ENCODE measurements at places on chromosomes 11 and 22.
A peak's percentile ranks its signal among the peaks of the same experiment; 100 is the strongest.

GRCh38 chr22:31098632-31099110 is 8.7 kb downstream of the SELENOM start:
- peak; percentile 72 for DNase-seq

GRCh38 chr22:43789452-43789851 is 22.7 kb downstream of the EFCAB6 start:
- no peak for DNase-seq

- DNase-seq, result peak; percentile 67
Observed at GRCh38 chr11:88188251-88188931, 13.1 kb upstream of the RAB38 start.

DNA sequence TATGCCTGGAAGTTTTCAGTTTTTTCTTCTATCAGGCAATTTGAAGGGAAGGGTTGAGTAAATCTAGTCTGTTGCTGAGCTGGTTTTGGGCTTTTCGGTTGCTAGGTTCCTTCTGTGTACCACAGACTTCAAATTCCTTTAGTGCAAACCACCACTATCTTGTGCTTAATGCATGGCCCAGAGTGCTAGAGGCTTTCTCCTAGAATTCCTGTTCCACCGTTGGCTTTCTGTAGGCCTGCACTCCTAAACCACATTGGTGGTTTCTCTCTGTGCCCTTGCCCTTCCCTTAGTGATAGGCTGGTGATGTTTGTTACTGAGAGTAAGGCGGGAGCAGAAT is 47.1 kb upstream of the CTSC start:
- DNase-seq, result no peak

- no peak for DNase-seq
Observed at GRCh38 chr11:839875-840617, 2.3 kb downstream of the POLR2L start.

- DNase-seq, result peak; percentile 43
Observed at GRCh38 chr11:64165481-64165841, 452 bp downstream of the MACROD1 start.

- DNase-seq, result peak; percentile 90
Observed at GRCh38 chr11:76206327-76207081, at the start of gene WNT11. TSS of gene WNT11 (minus strand) at chr11:76206502. CDS start at chr11:76206407, 95 bp downstream.

DNA sequence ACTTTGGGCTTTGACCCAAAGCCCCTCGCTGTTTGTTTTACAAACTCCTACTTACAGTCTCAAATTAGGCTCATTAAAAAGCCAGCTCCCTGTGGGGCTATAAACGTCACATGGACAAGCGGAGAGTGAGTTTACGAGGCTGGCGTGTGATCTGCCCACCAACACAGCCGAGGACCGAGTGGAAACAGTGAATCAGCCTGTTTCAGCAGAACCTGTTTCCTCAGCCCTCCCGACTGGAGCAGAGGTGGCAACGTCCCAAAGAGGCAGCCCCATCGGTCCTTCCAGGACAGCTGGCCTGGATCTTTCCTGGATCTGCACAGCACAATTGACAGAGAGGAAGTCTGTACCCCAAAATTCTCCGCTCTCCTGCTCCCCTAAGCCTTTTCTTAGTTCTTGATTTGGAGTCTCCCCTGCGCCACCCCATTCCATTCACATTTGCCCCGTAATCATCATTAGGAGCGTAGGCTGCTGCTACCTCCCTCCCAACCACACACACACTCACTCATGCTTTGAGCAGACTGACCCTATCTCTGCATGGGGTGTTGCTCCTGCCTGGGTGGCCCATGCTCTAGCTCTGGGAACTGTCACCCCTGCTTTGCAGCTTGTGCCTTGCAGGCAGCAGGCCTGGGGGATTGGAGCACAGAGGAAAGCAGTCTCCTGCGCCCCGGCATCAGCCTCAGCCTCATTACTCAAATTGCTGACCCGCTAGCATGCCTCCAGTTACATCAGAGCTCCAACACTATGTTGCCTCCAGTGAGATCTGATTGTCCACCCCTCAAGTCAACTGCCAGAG is 117.8 kb downstream of the NAT10 start:
- DNase-seq, result peak; percentile 51

GRCh38 chr22:25702571-25703167 is 39.3 kb upstream of the MYO18B start:
- DNase-seq, result no peak

- DNase-seq, result no peak
Observed at GRCh38 chr22:47596176-47596690, 833.8 kb downstream of the TBC1D22A start.

DNA sequence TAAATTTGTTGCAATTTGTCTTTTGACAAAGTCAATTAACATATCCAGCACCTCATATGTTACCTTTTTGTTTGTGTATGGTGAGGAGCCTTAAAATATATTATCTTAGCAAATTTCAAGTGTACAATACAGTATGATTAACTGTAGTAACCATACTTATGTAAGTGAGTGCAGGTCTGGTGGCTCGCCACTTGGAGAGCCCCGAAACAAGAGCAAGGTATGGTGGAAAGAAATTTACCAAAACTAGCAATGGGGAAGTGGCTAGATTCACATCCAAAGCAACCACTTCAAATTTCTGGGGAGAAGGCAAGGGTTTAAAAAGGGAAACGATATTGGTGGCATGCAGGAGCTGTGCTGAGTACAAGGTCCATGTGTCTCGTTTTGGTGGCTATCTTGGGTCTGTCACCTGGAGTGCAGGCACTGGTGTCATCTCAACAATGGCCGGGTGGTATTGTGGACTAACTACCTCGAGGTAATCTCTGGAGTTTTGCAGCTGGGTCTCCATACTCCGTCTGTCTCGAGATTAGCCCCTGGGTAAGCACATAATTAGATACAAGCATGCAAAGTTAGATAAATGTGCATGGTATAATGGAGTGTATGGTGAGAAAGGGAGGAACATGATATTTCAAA is 8.2 kb upstream of the FNBP4 start:
- no peak for DNase-seq

DNA sequence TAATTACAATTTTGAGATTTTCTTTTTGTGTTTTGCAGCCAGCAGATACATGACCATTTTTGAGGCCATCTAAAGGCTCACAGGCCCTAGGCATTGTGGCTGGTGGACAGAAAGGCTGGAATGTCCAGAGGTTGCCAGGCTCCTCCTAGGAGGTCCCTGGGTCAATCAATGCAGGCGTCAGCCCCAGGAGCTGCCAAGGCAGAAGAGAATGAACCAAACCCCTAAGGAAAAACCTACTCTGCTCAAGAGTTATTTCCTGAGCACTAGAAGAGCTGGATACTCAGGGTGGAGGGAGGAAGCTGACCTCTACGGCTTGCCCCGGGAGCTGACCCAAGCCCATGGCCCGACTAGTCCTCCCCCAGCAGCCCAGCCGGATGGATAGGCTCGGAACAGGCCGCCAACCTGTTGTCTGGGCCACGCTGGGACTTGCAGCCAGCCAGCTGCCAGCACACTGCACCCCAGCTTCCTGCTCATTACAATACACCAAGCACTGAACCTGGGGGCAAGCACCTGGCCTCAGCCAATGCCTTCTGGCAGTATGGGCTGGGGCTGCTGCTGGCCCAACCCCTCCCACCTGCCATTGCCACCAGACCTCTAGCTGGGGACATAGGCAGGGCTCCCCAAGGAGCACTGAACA is 5.7 kb upstream of the SCGB1A1 start:
- no peak for DNase-seq

DNA sequence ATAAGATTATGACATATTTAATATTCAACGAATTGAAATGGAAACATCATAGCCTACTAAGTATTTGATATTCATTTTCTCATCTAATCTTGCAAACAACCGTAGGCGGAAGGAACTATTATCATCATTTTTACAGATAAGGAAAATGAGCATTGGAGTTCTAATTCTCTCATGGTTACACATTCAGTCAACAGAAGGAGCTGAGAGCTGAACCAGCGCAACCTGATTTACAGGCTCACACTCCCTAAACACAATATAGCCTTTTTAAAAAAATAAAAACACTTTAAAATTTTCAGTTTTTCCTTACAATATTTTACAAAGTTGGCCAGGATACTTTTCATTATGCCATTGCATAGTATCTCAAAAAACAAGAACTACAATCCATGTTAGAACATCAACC is 74.8 kb downstream of the APOL5 start:
- DNase-seq, result no peak

DNA sequence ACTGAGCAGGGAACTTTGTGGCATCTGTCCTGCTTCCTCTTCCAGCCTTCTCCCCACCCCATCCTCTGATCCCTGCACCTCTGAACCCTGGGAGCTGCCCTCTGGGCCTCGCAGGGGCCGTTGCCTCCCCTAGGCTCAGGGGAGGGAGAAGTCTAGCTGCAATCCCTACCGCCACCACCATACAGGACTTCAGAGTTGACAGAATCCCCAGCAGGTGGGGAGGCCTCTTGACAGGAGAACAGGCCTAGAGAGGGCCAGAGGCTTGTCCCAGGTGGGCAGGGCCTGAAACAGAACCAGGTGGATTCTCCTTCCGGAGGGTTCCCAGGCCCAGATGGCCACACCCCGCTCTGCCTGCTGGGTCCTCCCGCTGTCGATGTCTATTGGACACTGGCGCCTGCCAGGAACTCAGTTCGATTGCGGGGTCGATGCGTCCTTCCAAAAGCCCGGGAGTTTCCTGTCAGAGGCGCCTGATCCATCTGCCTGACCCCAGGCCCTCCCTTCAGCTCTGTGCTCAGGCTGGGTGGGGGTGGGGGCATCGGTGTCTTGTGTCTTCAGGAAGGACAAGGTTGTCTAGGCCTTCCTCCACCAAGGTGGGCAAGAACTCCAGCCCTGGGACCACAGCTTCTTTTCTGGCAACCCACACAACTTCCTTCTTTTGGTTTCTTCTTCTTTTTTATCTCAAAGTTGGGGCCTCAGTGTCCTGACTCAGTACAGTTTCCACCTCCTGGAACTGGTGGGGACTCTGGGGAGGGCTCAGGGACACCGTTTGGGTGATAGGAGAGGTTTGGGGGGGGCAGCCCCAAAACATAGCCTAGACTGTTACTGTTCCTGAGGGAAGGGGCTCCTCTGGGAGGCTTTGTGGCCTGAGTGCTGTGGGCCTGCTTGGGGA is 6.4 kb downstream of the STARD10 start:
- no peak for DNase-seq

GRCh38 chr11:104873252-104873651 is 25.0 kb downstream of the CASP12 start:
- no peak for DNase-seq

DNA sequence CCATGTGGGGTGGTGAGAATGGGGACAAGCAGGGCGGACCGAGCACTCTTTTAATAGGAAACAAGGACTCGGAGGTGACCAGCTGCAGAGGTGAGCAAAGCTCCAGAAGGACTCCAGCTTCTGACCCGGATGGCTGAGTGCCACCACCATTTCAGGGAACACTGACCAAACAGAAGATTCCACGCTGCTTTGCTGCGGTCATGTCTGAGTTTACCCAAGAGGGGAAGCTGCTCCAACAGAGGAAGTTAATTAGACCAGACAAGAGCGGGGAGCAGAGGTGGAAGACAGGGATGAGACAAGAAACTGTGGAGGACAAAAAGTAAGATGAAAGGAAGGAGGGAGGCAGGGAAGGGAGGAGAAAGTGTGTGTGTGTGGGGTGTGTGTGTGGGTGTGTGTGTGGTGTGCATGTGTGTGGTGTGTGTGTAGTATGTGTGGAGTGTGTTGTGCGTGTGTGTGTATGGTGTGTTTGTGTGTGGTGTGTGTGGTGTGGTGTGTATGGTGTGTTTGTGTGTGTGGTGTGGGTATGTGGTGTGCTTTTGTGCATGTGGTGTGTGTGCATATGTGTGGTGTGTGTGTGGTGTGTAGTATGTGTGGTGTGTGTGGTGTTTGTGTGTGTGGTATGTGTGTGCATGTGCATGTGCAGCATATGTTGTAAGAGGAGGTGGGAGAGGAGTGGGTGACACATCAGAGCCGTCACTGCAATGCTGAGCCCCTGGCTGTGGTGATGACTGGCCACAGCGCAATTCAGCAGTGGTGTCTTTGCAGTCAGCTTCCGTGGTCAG is 82.2 kb upstream of the AKIP1 start:
- DNase-seq, result no peak

DNA sequence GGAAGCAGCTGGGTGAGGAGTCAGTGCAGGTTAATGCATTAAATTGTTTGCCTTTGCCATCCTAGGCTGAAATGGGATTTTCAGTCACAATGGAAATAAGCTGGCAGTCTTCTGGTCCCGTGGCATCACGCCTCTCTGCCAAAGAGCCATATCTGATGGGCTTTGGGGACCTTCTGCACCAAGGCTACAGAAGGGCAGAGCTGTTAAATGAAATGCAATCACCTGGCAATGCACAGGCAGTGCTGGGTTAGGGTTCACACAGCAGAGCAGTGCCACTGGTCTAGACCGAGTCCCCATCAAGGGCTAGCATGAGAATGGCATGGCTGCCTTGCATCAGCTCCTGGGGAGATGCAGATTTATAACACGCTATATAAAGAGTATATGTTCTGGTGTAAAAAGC is 749.2 kb downstream of the NTM start:
- DNase-seq, result no peak

DNA sequence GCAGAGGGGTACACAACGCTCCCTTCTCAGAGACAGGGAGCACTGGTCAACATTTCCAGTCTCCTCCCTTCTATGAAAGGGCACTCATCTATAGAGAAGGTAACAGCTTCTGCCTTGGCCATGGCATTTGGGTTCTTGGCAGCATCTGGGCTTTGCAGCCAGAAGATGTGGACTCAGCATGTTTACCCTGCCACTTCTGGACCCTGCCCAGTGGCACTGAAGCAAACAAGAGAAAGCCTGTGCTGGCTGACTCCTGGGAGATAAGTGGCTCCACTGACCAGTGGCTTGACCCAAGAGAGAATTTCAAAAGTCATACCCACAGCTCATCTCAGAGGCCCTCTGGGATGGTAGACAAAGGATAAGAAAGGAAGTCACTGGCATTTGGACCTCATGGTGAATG is 8.0 kb downstream of the CSNK2A3 start:
- no peak for DNase-seq

DNA sequence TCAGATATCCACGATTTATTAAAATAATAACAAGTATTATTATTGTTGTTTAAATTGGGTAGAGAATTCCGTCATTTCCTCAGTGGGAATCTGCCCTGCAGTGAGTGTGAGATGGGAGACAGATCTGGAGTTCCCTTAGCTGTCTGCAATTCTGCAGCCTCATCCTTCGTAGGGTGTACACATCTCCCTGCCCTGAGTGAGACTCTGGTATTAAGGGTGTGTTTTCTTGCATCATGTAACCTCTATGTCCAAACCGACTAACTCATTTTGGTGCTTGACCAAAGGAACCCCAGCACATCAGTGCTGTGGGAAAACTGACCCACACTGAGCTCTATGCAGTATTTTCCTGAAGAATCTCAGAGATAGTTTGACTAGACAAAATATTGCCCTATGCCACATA is 157.6 kb downstream of the LDLRAD3 start:
- no peak for DNase-seq

- DNase-seq, result peak; percentile 50
Observed at GRCh38 chr11:13010749-13011465, 1.8 kb downstream of the RASSF10 start.

- DNase-seq, result no peak
Observed at GRCh38 chr11:39807904-39808303, 1651.5 kb downstream of the LRRC4C start.

DNA sequence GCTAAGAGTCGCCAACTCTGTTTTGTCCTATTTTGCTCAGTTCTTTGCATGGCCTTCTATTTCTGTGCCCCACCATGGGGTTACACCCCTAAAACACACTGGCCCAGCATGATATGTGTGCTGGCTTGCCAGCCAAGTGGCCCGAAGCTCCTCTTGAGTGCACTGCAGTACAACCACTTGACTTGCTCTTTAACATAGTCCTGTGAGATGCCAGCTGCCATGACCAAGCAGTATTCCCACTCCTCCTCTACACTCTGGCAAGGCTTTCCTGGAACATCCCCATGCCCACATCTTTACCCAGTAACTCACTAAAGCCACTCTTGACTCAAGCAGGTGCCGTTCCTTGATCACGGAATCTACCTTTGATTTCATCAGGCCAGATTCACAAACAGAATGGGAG is 102.9 kb upstream of the GAL start:
- DNase-seq, result no peak
